Activated CD4-positive, CD25-positive, alpha-beta regulatory T cell treated with anti-CD3 and anti-CD28 coated beads, Interleukin-2, amount 50 U/mL, for 16 hours (primary cell): ENCODE measurements at places on chromosomes 12 and 14.

GRCh38 chr12:49903700-49904423 lies at the start of gene FAIM2:
FAIM2 (minus strand) TSS chr12:49903900; CDS start chr12:49903792, 108 bp downstream.
- no peak for DNase-seq

DNA sequence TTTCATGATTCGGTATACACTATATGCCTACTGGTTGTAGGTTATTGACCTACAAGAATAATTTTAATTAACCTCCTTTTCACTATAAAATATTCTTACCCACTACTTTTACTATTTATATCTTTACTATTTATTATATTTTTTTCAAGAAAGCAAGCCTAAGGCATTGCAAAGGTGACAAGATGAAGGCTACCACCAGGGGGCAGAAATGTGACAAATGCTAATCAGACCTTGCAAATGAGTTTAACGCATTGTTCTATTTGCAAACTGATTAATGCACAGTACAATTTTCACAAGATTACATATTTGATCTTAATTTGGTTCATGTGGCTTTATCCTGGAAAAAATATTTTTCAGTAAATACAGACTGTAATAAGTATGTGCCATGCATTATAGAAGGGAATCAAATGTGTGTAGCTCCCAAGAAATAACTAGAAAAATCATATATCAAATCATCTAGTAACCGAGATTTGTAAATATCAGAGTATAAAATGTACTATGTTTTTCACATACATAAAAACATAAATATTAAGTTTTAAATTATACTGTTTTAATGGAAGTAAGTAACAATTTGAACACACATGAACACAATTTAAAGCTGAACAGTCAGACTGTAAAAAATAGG lies 107.0 kb downstream of the ADAMTS20 start:
- peak; percentile 16 for DNase-seq

DNA sequence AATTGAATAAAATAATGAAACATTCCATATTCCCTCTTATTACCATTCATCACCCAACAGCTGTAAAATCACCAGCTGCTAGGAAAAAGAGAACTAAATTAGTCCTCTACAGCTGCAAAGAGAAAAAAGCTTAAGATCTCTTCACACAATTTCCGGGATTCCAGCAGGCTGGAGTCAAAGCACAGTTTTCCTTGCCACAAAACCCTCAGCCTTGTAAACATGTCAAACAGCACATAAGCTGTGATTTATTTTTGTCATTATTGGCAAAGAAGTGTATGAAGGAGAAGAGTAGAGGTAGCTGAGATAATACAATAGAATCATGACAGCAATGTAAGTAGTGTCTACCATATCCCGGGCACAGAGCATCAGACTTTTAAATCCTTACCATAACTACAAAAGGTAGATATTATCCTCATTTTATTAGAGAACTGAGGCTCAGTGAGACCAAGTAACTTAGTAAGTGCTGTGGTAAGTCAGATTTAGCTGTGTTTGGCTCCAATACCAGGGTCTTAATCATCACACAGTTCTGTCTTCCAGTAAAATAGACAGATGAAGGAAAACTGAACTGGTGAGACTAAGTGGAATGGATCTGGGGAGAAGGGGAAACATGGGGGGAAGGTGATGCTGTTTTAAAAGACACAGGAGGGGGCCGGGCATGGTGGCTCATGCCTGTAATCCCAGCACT lies 57.3 kb downstream of the NTN4 start:
- no peak for DNase-seq

DNA sequence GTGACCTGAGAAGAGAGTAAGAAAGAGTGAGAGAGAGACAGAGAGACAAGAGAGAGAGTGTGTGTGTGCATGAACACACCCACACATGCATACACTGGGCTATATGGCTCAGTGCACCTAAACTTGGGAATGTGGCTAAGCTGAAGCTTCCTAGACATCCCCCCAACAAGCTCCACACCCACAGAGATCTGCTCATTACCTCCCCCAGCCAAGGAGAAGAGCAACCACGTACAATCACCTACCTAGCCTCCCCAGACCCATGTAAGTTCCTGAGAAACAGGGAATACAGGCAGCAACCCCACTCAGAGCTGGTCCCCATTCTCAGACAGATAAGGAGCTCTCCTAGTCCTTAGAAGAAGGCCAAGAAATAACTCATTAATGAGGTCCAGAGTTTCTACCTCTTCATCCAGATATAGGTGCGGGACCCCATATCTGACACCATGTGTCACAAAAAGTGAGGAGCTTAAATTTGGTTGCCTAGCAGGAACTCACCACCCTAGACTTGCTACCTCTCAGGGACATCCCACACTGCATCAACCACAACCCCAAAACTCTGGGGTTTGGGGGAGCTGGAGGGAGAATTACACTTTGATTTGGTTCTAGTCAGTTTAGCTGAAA lies 9.9 kb downstream of the AJUBA start:
- no peak for DNase-seq

- no peak for DNase-seq
Measured at GRCh38 chr14:33954016-33954598, 3.2 kb upstream of the EGLN3 start.

DNA sequence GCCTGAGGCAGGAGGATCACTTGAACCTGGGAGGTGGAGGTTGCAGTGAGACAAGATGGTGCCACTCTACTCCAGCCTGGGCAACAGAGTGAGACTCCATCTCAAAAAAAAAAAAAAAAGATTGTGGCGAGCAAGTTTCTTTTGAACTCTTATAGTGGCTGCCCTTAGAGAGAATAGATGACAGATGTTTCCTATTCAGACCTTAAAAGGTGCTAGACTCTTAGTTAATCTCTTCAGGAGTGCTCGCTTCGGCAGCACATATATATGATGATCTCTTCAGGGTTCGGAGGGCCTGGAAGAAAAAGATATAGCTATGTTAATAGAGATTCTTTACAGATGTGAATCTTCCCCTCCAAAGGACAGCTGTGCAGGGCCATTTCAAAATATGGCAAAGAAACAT lies 73.1 kb upstream of the AMN1 start:
- no peak for DNase-seq

GRCh38 chr14:100065942-100066574 lies 836 bp downstream of the EVL start:
- peak; percentile 59 for DNase-seq

DNA sequence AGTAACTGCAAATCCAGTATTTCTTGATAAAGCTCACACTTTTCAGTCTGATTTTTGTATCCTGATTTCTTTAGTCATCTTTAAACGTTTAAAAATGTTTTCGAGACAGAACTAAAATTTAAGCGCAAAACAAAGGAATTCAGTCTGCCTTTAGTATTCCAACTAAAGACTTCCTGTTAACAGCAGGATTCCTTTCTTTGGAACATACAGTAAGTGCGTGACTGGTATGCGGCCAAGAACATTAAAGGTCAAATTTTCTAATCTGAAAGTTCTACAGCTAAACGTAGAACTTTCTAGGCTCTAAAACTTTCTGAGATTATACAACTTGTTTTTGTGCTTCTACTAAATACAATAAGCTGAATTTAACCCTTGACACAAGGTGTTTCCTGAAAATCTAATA lies 9.9 kb downstream of the SAV1 start:
- no peak for DNase-seq

DNA sequence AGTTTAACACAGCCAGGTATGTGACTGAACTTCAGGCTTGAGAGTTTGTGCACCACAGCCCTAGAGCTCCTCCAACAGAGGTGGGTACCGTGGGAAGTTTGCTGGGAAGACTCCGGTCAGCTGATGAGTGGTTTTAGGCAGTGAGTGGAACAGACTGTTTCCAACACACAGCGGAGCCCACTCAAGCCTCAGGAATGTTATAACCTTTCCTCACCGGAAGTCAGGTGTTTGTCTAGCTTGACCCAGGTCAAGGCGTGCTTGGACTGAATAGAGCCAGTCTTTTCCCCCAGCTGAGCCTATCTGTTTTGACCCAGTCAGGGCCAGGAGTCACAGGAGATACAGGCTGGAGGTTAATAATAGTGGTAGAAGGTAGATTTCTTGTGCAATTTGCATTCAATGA lies 138.4 kb upstream of the PARP11 start:
- no peak for DNase-seq

- no peak for DNase-seq
Measured at GRCh38 chr12:12599750-12600643, 11.7 kb upstream of the CREBL2 start.

DNA sequence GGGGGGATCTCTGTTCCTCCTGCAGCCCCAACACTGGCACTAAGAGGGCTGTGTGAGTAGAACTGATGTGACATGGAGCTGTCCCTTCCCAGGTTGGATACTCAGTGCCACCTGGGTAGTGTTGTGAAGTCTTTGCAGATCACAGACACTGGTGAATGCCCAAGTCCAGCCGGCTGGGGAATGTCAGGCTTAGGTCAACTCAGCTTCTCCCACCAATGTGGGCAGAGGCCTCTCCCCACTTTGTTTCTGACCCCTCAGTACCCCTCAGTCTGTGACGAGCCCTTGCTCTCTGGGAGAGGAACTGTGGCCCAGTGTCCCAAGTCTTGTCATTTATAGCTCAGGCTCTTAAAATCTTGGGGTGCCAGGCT lies 11.3 kb downstream of the SLC25A29 start:
- no peak for DNase-seq

- peak; percentile 41 for DNase-seq
Measured at GRCh38 chr12:113048716-113049127, 7.8 kb upstream of the DTX1 start.

DNA sequence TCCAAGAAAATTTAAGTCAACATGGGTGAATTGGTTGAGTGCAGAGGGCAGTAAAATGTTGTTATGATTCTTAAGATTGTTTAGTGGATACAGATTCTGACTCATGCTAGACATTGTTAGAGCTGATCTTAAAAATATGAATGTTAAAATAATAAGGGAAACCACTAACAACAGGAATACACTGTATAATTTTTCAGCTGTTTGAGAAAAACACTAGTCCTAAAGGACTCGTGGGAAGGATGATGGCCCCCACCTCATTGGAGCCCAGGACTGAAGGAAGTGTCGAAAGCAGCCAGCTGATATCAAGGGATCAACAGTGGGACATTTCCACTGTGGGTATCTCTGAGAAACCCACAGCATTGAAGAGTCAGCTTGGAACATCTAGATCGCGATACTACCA lies 82.9 kb upstream of the SCAF11 start:
- DNase-seq: no peak

- no peak for DNase-seq
Measured at GRCh38 chr14:70955543-70956480, 48.6 kb downstream of the PCNX1 start.

- no peak for DNase-seq
Measured at GRCh38 chr12:132606466-132606865, 3.9 kb downstream of the LRCOL1 start.

DNA sequence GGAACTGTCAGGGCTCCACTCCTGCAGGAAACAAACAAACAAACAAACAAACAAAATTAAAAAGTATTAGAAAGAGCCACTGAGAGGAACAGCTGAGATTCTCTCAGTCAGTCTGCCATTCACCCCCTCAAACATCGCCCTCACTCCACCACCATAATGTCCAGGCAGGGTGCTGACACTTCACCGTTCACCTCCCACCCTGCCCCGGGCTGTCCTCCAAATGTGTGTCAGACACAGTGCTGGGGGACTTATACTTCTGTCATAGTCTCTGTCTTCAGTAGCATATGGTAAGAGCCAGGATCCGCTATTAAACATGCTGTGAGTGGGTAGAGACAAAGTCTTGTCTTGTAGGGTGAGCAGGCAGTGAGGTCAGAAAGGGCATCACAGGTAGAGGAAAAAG lies 28.3 kb downstream of the KRT18 start:
- DNase-seq: no peak

- no peak for DNase-seq
Measured at GRCh38 chr14:22839159-22839779, 2.9 kb downstream of the MMP14 start.

DNA sequence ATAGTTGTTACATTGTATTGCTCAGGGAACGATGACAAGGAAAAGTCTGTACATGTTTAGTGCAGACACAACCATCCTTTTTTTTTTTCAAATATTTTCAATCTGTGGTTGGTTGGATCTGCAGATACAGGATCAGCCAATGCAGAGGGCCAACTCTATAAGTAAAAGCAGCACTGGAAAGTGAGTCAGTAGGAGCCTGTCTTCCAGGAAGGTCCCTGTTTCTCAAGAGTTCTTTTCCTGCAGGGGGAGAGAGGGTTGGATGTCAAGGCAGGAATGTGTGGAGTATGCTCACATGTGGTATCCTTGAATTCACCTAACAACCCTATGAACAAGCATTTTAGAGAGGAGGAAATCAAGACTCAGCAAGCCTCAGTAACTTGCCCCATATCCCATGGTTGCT lies 409.1 kb downstream of the NPAS3 start:
- no peak for DNase-seq

DNA sequence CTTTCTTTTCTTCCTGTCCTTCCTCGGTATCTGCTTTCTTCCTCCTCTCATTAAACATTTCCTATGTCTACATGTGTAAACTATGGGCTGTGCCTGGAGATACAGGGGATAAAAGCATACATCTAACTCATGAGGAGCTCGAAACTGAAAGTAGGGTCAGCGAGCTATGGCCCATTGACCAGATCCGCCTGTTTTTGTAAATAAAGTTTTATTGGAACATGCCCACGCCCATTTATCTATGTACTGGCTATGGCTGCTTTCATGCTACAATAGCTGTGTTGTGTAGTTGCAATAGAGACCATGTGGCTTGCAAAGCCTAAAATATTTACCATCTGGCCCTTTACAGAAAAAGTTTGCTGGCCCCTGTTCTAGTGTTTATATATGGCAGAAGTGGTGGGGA lies 500.8 kb upstream of the GARIN6 start:
- DNase-seq: no peak

DNA sequence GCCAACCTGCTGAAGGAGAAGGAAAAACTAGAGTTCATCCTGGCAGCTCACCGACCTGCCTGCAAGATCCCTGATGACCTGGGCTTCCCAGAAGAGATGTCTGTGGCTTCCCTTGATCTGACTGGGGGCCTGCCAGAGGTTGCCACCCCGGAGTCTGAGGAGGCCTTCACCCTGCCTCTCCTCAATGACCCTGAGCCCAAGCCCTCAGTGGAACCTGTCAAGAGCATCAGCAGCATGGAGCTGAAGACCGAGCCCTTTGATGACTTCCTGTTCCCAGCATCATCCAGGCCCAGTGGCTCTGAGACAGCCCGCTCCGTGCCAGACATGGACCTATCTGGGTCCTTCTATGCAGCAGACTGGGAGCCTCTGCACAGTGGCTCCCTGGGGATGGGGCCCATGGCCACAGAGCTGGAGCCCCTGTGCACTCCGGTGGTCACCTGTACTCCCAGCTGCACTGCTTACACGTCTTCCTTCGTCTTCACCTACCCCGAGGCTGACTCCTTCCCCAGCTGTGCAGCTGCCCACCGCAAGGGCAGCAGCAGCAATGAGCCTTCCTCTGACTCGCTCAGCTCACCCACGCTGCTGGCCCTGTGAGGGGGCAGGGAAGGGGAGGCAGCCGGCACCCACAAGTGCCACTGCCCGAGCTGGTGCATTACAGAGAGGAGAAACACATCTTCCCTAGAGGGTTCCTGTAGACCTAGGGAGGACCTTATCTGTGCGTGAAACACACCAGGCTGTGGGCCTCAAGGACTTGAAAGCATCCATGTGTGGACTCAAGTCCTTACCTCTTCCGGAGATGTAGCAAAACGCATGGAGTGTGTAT lies 2.4 kb downstream of the FOS start:
- DNase-seq: no peak

DNA sequence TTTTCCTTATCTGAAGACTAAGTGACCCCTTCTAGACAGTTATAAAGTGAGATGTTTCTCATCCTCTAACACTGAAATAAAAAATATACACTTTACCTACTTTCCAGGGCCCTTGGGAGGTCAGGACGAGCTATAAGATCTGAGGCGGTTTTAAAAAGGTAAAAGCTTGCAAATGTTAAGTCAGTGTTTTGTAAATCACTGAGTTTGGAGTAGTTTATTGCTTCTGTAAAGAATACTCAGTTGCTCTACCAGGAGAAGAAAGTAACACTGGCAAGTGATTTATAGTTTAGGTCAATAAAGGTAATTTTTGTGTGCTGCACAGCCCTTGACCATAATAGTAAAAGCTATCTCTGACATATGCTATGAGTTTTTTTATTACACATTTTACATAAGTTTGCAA lies 584.5 kb downstream of the TMTC2 start:
- DNase-seq: no peak
